ENCODE measurements at places on chromosomes 5 and 9.

GRCh38 chr9:133485531-133486260 is 6.8 kb upstream of the SLC2A6 start:
- DNase-seq = no peak

- DNase-seq = no peak
These were observed 63.0 kb downstream of the CEP120 start for GRCh38 chr5:123360201-123360571.

DNA sequence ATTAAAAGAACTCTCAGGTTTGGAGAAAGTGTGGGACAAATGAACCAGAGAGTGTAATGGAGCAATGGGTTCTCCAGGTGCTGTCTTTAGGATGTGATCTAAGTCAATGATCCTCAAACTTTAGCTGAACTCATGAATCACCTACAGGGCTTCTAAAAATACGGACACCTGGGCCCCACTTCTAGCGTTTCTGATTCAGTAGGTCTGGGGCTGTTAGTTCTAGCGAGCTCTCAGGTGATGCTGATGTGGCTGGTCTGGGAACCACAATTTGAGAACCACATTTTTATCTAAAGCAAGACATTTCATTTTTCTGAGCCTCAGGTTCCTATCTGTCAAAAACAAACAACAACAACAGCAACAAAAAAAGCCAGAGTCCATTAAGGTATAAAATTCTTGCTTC is 35.1 kb upstream of the PCA3 start:
- no peak for DNase-seq

- no peak for DNase-seq
These were observed 12.0 kb upstream of the PSMB7 start for GRCh38 chr9:124427281-124427680.

DNA sequence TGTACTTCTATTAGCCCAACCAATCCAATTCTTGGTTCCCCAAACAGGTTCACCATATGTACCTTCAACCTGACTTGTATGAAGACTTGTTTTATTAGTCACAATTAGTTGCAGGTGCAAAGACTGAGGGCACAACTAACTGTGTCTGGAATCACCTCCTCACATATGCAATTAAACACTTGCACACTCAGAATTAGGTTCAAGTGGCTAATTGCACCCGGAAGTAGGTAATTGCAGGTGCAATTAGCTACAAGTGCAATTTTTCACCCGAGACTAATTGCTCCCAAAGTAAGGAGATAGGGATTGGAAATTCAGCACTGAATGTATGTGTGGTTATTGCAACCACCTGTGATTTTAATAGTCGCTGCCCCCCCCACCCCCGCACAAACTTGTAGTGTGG is 338.9 kb downstream of the ZSWIM6 start:
- DNase-seq = no peak

All from stimulated activated CD4-positive, alpha-beta T cell treated with anti-CD3 and anti-CD28 coated beads, Interleukin-2, amount 100 ng/mL, for 24 hours (primary cell).